ENCODE measurements at places on chromosomes 1 and 21.

DNA sequence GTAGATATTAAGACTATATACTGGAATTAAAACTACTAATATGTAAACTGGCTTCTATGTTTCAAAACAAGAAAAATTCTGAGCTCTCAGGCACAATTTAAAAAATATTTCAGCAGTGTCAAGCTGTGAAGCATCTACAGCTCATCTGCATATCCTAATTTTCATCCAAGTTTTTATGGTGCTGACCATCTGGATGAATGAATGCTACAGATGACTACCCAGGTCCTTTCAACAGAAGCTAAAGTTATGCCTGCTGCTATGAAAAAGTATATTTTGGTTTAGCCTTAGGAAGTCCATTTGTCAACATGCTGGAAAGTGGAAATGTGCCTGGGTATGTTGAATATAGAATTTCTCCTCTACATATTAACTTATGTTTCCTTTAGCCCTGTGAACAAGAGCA lies 206.9 kb downstream of the NEGR1 start:
- no peak for DNase-seq

GRCh38 chr1:236868625-236869467 lies 73.8 kb downstream of the MTR start:
- DNase-seq: peak; percentile 69

DNA sequence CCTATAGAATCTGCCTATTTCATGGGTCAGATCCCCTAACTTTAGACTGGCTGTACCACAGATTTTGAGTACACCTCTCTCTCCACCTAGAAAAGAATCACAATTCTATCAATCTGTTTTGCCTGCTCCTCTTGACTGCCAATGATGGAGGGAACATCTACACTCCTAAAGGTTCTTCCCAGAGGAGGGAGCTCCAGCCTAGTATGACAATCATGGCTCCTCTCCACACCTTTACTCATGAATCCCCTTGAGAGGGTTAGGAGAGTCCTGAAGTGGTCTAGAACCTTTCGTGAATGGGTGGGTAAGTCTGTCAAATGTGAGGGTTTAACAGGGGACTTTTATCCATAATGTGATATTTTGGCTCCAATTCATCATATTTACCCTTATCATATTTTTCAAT lies 48.0 kb downstream of the DNAI4 start:
- DNase-seq: no peak

DNA sequence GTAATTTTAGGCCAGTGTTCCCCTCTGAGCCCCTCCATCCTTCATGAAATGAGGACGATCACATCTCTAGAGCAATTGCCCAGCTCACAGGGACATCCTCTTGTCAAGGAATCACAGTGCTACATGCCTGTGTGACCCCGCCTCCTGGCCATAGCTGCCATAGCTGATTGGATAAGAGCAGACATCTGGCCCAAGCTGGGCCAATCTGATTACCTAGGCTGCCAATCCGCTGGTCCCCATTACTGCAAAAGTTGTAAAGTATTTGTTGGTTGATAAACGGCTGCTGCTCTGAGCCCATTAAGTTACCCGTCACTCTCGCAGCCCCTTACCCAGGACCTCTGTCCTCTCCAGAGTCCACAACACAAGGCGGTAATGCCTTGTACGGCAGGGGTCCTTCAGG lies 8.3 kb downstream of the NT5C1A start:
- DNase-seq: no peak
